Type B pancreatic cell (in vitro differentiated cells): ENCODE measurements at places on chromosomes 13 and 19. TPM values are rescaled to one million over a fixed set of nuclear protein-coding genes. Genes with fewer than 3 reads are reported as not detected.
A peak's percentile ranks its signal among the peaks of the same experiment; 100 is the strongest.

The CABP5 gene
- total RNA-seq = not detected in 2 replicates

The KLK2 gene
- total RNA-seq = 0.43 TPM in 1 of 2 replicates, not detected in the other

DNA sequence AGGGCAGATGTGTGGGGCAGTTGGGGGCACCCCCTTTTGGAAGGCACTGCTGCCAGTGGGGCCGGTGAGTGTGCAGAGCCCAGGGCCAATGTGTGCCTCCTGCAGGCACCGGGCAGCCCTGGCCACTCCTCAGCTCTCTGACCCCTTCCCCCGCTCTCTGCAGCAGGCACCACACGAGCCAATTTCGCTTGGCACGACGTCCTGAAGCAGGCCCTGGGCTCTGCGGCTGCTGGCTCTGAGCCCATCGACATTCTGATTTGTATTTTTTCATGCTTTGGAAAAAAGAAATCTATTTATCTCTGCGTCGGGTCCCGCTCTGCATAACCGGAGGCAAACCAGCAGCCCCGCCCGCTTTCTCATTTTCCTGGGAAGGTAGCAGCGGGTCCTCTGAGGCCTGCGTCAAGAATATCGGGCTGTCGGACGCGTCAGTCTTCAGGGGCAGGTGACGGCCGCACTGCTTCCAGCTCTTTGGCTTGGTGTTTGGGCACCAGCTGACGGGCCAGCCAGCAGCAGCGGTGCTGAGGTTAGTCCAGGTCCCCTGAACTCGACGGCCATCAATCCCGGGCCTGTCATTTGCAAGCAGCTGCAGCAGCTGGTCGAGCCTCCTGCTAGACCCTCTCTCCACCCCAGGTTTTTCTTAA lies 134.3 kb downstream of the KDM4B start:
- DNase-seq = no peak

- DNase-seq = no peak
Observed at GRCh38 chr13:77720988-77721387, 23.5 kb downstream of the SLAIN1 start.

- no peak for DNase-seq
Observed at GRCh38 chr13:60520902-60521569, 124.0 kb downstream of the TDRD3 start.

The ZNF66 gene
- 12.1 and 13.0 TPM in 2 replicates for total RNA-seq

DNA sequence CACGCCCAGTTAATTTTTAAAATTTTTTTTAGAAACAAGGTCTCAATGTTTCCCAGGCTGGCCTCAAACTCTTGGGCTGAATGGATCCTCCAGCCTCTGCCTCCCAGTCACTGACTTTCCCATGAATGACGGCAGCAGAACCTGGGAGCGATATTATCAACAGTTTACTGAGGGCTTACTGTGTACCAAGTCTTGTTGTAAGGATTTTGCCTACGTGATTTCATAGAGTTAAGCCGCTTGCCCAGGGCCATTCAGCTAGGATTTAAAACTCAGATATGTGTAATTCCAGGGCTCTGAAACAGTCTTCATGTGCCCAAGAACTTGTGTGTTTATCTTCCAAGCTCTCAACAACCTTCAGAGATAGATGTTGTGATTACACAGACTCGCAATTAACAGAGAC lies 6.0 kb upstream of the KXD1 start:
- DNase-seq = no peak

- DNase-seq = no peak
Observed at GRCh38 chr19:52270266-52270885, 989 bp downstream of the ZNF766 start.

The ZNF254 gene
- 21.1 and 29.9 TPM in 2 replicates for total RNA-seq

The TGFBR3L gene
- 1.1 and 2.4 TPM in 2 replicates for total RNA-seq

The ZC3H13 gene
- total RNA-seq = 34.7 and 62.3 TPM in 2 replicates

GRCh38 chr13:97261254-97262005 lies 39.3 kb downstream of the MBNL2 start:
- no peak for DNase-seq

- no peak for DNase-seq
Observed at GRCh38 chr13:35309706-35310105, 166.8 kb downstream of the MAB21L1 start.

GRCh38 chr19:48183356-48183755 lies 12.9 kb downstream of the ZSWIM9 start:
- DNase-seq = no peak

GRCh38 chr19:29533578-29534544 lies 8.1 kb downstream of the VSTM2B start:
- DNase-seq = peak; percentile 48

The RNF113B gene
- total RNA-seq = not detected in 2 replicates

The SNRNP70 gene
- 205 and 296 TPM in 2 replicates for total RNA-seq

DNA sequence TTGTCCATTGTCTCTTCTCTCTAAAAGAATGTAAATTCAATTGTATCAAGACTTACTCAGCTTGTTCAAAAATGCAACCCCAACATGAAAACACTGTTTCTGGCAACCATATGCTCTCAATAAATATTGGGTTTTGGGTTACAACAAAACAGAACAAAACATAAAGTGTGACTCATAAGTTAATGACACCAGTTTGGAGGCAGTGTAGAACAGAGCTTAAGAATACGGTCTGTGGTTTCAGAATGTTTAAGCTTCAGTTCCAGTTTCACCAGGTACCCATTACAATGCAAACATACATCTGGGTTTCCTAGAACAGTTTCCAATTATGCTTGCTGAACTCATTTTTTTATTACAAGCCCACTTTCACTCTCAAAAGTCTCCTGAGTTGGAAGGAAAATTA lies 285.8 kb upstream of the PCDH9 start:
- no peak for DNase-seq

GRCh38 chr19:42794765-42795164 lies 29.3 kb upstream of the PSG8 start:
- DNase-seq = no peak

DNA sequence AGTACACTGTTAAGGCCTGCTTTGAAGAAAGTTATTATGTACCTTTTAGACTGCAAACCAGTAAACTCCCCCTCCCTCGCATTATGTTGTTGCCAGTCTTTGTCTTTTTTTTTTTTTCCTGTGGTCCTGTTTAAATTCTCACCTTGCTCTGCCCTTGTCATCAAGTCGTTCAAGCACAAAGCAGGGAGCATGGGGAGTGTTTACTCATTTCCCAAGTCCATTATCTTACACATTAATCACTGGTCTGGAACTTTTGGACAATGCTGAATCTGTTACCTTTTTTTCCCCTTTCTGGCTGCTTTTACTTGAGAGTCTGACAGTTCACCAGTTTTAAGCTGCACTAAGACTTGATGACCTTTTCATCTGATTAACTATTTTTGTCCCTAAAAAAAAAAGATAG lies 108.2 kb downstream of the DACH1 start:
- no peak for DNase-seq

GRCh38 chr19:4319067-4319718 lies 14.8 kb downstream of the FSD1 start:
- no peak for DNase-seq

The SHISA2 gene
- total RNA-seq = 10.0 and 25.7 TPM in 2 replicates

The SCEL gene
- 102 and 382 TPM in 2 replicates for total RNA-seq
